ENCODE measurements at places on chromosomes 3 and 15. TPM values are rescaled to one million over a fixed set of nuclear protein-coding genes. Genes with fewer than 3 reads are reported as not detected.

Gene ADAMTS7
- total RNA-seq, result 0.07 TPM

Gene RPSA
- 2,518 TPM for total RNA-seq

Gene FEZF2
- total RNA-seq, result not detected

Gene GPR62
- total RNA-seq, result not detected

Gene PLA2G4E
- total RNA-seq, result not detected

Data from CD8-positive, alpha-beta memory T cell (primary cell).